ENCODE measurements at places on chromosomes 3 and 15. TPM values are rescaled to one million over a fixed set of nuclear protein-coding genes. Genes with fewer than 3 reads are reported as not detected.

The GOLGA8J gene
- not detected for total RNA-seq

The CCDC13 gene
- 0.93 TPM for total RNA-seq

The GOLGA6L10 gene
- total RNA-seq, result 1.4 TPM

The ROPN1 gene
- total RNA-seq, result 0.66 TPM

The TM6SF1 gene
- total RNA-seq, result 0.62 TPM

The CLEC3B gene
- total RNA-seq, result 9.6 TPM

The C3orf52 gene
- 25.1 TPM for total RNA-seq

The ACTC1 gene
- not detected for total RNA-seq

The WNT5A gene
- total RNA-seq, result 3.9 TPM

The ZNF385D gene
- total RNA-seq, result 1.5 TPM

The RTP1 gene
- total RNA-seq, result not detected

The TMEM202 gene
- total RNA-seq, result not detected

The CFAP91 gene
- 0.61 TPM for total RNA-seq

The SLC6A1 gene
- total RNA-seq, result 0.05 TPM

The TICRR gene
- 2.9 TPM for total RNA-seq

The KLHL40 gene
- not detected for total RNA-seq

The SLC12A1 gene
- not detected for total RNA-seq

The UPK1B gene
- total RNA-seq, result not detected

The DPH3 gene
- 23.4 TPM for total RNA-seq

The CCR3 gene
- not detected for total RNA-seq

The TMOD2 gene
- total RNA-seq, result 7.2 TPM

The MOBP gene
- 0.72 TPM for total RNA-seq

The MCF2L2 gene
- 0.25 TPM for total RNA-seq

The GHRL gene
- 1.1 TPM for total RNA-seq

The ACTRT3 gene
- 1.2 TPM for total RNA-seq

The SERPINI2 gene
- total RNA-seq, result 0.40 TPM

The GLDN gene
- 8.6 TPM for total RNA-seq

The RPL15 gene
- total RNA-seq, result 1,434 TPM

The TMEM212 gene
- total RNA-seq, result not detected

The NSMCE3 gene
- 4.2 TPM for total RNA-seq

The ATP13A4 gene
- total RNA-seq, result 11.0 TPM

The CPEB1 gene
- total RNA-seq, result 0.40 TPM

The DCBLD2 gene
- total RNA-seq, result 13.0 TPM

The SLC22A14 gene
- 0.11 TPM for total RNA-seq

The CATSPER2 gene
- total RNA-seq, result 3.6 TPM

The CERS3 gene
- 0.12 TPM for total RNA-seq

The GRAMD1C gene
- 4.1 TPM for total RNA-seq

The BLOC1S6 gene
- 31.9 TPM for total RNA-seq

The POMGNT2 gene
- total RNA-seq, result 11.0 TPM

The RIOX2 gene
- 21.9 TPM for total RNA-seq

The CACNA1D gene
- total RNA-seq, result 17.1 TPM

The LYZL4 gene
- total RNA-seq, result not detected

All from colonic mucosa (tissue), 4 donors.